OCI-LY7 (cell line): ENCODE measurements at places on chromosomes 1 and 21.

- no peak for DNase-seq
These were observed 27.6 kb upstream of the SARS1 start for GRCh38 chr1:109185990-109186732.

GRCh38 chr1:63642901-63643300 lies 49.7 kb downstream of the PGM1 start:
- DNase-seq: no peak

DNA sequence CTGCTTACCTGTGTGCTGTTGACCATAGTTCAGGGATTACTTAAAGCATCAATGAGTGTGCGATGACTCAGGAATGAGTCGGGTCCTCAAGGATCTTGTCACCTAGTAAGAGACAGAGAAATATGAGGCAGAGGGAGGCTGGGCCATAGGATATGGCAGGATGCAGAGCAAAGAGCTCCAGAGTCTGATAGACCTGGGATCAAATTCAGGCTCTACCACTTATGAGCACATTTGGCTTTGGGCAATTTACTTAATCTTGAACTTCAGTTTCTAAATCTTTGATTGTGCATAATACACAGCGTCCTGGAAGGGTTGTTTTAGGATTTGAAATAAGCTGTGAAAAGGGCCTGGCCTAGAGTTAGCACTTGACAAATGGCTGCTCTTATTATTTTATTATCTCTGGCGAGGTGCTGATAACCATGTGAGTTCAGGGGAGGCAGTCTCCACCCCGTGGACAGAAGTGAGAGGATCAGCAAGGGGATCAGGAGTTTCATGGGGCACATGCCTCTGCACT lies 94.5 kb downstream of the ROR1 start:
- DNase-seq: peak; percentile 24

- DNase-seq: no peak
These were observed 109.7 kb downstream of the TGFB2 start for GRCh38 chr1:218454700-218455282.
